ENCODE measurements at places on chromosomes 5 and 9.

GRCh38 chr9:133535306-133535877, 888 bp downstream of the ADAMTSL2 start:
- DNase-seq: no peak

DNA sequence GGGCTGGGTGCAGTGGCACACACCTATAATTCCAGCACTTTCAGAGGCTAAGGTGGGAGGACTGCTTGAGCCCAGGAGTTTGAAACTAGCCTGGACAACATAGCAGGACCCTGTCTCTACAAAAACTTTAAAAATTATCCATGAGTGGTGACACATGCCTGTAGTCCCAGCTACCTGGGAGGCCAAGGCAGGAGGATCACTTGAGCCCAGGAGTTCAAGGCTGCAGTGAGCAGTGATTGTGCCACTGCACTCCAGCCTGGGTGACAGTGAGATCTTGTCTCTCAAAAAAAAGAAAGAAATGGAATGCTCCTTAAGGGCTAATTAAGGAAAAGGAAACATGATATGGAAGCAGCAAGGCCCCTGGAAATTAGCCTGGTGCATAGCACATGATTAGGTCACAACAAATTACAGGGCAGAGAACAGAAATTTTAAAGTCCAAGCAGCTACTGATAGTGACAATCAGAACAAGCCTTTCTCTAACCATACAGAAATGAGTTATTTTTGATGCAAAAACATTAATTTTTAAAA, 19.5 kb downstream of the ANKH start:
- no peak for DNase-seq

- DNase-seq: no peak
Measured at GRCh38 chr9:34610434-34611206, 1.3 kb downstream of the RPP25L start.

GRCh38 chr9:136093346-136093986, 1.6 kb downstream of the NACC2 start:
- DNase-seq: no peak

GRCh38 chr5:124040799-124041198, 528.8 kb downstream of the CSNK1G3 start:
- no peak for DNase-seq

DNA sequence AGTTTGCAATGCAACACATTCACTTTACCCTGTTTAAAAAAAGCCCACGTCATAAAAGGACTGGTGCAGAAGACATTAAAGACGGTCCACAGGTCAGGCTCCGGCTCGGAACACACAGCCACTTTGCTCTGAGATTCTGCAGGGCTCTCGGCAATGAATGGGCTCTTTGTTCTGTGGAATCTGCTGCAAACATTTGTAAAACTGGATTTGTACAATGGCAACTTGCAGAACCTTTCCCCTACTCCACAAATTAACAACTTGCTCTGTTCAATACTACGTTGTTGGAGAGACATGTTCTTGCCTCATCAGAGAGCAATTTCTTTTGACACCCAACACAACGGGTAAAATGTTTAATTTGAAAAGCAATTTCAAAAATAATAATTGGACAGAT, 13.0 kb upstream of the NR5A1 start:
- DNase-seq: no peak

DNA sequence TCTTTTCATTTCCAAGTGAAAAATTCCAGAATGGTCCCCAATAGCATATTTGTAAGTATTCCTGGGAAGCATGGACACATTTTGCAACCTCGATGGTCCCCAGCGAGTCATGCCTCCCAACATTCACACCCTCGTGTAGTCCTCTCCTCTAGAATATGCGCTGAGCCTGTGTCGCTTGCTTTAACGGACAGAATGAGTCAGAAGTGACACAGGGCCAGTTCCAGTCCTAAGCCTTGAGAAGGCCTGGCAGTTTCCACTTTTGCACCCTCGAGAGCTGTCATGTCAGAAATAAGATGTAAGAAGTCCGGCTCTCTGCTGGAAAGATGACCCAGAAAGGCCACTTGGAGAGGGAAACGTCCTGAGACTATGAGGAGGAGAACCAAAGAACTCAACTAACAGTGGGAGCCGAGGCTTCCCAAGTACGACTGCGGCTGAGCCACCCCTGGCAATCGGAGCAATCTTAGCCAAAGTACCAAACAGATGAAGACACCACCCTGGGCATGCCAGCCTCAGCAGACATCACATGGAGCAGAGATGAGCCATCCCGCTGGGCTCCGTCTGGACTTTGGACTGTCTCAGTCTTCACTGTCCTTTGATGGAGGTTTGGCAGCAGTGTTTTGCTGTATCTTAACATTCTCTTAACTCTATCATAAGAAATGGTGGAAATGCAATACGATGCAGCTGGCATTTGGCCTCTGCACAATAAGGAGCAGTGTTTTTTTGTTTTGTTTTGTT, 42.6 kb upstream of the GFPT2 start:
- no peak for DNase-seq

DNA sequence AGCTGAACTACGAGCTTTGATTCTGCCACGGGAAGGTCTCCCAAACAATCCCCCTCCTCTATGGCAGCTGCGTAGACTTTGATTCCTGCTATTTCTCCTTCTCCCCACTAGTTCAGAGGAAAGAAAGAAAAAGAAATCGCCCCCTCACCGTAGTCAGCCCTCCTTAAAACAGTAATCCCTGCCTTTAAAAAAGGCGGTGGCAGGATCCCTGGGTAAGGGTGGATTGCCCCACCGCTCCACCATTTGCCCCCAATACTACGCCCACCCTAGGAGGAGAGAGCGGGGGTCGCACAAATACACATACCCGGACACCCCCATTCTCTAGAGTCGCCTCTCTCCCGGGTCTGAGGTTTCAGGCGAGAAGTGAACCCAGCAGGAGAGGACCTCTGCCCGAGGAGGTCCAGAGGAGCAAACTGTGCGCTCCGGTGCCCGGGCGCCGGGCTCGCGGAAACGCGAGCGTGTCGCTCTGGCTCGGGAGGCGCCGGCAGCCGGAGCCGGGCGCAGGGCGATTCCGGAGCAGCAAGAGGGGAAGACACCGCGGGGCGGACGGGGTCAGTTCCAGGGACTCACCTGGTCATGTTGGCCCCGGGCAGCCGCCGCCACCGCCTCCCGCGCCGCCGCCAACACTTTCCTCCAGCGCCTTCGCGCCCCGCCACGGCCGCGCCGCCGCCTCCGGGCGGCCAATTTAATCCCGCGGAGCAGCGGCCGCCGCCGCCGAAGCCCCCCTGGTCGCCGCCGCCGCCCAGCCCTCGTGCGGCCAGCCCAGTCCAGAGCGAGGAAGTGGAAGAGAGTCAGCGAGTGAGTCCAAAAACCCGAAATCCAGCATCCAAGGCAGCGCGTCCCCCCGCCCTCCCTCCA, 1057.7 kb upstream of the DMAC1 start:
- no peak for DNase-seq

All from kidney epithelial cell (primary cell).